Endodermal cell (in vitro differentiated cells): ENCODE measurements at places on chromosomes 4 and X. TPM values are rescaled to one million over a fixed set of nuclear protein-coding genes. Genes with fewer than 3 reads are reported as not detected.

The ASB9 gene
- total RNA-seq, result 0.20 TPM in 1 of 3 replicates, not detected in the others

The ATOH1 gene
- 0.67 to 1.0 TPM in 2 of 3 replicates, not detected in the other for total RNA-seq

DNA sequence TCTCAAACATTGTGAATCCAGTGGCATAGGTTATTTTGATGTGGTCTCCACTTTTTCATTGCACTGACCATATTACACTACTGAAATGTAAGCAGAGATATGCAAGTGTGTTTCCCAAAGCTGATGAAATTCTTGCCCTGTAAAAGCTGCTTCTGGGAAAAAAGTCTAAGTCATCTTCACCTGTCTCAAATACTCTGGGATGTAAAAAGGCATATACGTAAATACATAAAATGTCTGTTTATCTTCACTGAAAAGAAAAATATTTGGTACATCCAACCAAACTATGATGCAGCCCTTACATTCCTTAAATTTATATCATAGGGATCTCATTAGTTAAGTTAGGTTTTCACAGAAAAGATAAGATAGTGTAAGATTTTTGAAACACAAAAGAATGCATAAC is 7.9 kb downstream of the KDR start:
- DNase-seq, result no peak
- peaks cover 6% of the 10 kb centered on the region for H3K36me3 ChIP-seq
- no peak overlapping the region for H3K27ac ChIP-seq
- no peak overlapping the region for H3K4me3 ChIP-seq
- H3K4me1 ChIP-seq, result peaks cover 6% of the 10 kb centered on the region

- no peaks in the 10 kb centered on the region for H3K36me3 ChIP-seq
- H3K4me3 ChIP-seq, result no peak overlapping the region
- no peaks in the 10 kb centered on the region for H3K4me1 ChIP-seq
- no peak overlapping the region for H3K27ac ChIP-seq
- no peaks in the 10 kb centered on the region for H3K27me3 ChIP-seq
Observed at GRCh38 chrX:132559101-132559500, 70.3 kb upstream of the MBNL3 start.
